ENCODE measurements at places on chromosomes 1 and 21.

DNA sequence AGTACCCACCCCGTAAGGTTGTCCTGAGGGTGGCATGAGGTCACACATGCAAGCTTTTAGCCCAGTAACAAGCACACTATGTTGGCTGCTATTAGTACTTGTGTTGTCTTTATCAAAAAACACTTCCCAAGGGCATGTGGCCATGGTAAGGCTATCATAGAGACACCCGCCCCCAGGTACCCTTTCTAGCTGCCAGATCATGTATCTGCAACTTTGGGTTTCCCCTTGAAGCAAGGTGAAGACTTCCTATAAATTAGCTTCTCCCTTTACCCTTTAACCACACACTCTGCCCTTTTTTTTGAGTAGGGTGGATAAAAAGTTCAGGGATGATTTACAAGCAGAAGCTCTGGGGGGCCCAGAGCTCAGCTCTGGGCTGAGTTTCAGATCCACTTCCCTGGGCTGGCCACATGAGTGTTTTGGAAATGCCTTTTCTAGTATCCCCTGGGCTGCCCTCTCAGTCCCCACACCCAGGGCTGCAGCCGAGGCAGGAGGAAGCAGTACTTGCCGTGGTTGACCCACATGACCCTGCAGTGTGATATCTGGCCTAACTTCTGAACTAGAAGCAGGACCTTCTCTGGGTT lies 2.0 kb downstream of the ZDHHC18 start:
- no peak for DNase-seq

GRCh38 chr1:22111620-22112019 lies 31.3 kb downstream of the WNT4 start:
- DNase-seq, result no peak

GRCh38 chr1:172390683-172391551 lies 29.6 kb upstream of the C1orf105 start:
- no peak for DNase-seq

- no peak for DNase-seq
Measured at GRCh38 chr1:171622152-171622462, at the start of gene MYOCOS. MYOCOS (plus strand) TSS chr1:171622243; CDS start chr1:171623884, 1,641 bp downstream.

- no peak for DNase-seq
Measured at GRCh38 chr1:204434116-204434755, 22.6 kb upstream of the PPP1R15B start.

DNA sequence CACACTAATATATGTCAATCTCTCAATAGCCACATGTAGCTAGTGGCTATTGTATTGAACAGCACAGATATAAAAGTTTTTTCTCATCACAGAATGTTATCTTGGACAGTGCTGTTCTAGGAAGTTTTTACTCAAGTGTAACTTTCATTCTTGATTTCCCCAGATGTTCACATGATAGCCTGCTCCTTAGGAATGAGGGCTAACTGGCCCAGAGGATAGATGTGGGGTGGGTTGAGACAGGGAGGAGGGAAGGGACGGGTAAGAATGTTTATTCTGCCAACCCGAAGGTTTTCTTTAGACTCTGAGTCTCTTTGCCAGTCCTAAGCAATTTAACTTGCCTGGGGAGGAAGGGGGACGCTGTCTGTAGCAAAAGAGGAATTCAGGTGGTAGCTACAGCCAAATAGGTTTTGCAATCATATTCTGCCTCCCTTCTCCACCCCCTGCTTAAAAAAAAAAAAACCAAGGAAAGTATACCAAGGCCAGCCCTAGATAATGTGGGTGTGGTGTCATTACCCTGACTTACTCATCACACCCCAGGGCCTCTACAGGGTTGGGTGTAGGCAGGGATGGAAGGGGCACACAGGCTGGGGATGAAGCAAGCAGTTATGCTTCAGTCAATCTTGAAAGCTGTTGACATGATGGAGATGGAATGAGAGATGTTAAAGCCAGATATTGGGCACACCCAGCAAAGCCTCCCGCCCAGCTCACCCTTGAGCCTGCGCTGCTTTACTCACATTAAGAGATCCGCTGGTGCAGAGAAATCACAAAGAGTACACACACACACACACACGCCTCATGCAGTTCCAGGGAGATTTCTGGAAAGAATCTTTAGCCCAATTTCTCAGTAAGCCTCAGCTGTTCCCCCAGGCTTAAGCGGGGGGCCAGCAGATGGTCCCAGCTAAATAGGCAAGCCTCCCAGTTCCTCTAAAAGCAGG lies 59.9 kb downstream of the PLXNA2 start:
- no peak for DNase-seq

GRCh38 chr1:101996825-101997465 lies at the start of gene OLFM3:
OLFM3 (minus strand) TSS chr1:101996926.
- no peak for DNase-seq

GRCh38 chr1:8727809-8728213 lies 89.6 kb downstream of the RERE start:
- DNase-seq, result no peak

- DNase-seq, result no peak
Measured at GRCh38 chr21:24027396-24027795, 1579.9 kb downstream of the MRPL39 start.

DNA sequence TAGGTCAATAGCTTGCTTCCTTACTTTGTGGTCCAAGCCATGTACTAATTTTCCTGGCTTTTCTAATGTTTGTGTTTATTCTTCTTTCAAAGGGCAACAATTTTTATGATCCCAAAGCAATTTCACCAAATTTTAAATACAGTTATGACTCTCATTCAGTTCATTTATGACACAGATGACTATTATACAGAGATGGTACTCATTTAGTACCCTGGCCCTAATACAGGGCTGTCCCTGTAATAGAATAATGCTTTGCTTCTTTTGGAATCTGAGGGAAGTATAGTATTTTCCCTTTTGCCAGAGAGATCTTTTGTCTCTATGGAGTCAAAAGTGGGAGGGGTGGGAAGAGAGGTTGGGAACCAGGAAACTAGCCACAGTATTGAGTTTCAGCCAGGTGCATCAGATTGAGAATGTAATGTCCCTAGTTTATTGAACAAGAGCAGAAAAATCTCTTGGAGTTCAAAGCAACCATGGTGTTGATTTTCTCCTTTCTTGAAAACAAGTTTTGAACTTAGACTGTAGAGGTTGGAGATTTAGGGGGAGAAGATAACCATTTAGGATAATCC lies 20.4 kb downstream of the DENND2D start:
- DNase-seq, result no peak

DNA sequence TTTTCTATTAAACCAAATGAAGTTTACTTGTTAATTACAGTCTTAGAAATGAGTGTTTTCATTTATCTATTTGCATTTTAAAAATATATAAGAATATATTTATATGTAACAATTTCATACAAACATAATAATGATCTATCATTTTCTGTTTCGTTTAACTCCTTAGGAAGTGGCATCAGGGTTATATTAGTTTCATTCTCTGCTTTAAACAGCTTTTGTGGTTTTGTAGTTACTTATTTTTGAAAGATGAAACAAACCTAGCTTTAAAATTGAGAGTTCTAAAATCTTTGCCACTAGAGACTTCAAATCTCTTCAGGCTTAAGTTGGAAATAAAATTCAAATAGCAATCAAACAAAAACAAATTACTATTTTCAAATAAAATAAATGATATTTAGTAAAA lies 2110.6 kb downstream of the MRPL39 start:
- no peak for DNase-seq

GRCh38 chr1:89767618-89768017 lies 53.2 kb upstream of the LRRC8D start:
- DNase-seq, result no peak

DNA sequence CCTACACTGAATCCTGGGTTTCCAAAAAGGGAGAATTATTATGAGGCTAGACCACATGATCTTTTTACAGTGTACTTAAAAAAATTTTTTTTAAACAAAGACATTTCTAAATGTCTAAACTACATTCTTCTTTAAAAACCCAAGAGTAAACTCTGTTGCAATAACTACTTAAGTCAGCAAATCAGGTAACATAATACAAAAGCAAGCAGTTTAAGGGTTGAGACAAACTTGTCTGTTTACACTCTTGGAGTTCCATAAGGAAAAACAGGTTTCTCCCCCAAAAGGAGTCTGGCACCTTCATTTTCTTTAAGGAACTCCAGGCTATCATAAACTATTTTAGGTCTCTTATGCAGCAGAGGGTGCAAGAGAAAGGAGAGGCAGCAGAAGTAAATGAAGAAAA lies 12.5 kb upstream of the ANKRD45 start:
- no peak for DNase-seq

DNA sequence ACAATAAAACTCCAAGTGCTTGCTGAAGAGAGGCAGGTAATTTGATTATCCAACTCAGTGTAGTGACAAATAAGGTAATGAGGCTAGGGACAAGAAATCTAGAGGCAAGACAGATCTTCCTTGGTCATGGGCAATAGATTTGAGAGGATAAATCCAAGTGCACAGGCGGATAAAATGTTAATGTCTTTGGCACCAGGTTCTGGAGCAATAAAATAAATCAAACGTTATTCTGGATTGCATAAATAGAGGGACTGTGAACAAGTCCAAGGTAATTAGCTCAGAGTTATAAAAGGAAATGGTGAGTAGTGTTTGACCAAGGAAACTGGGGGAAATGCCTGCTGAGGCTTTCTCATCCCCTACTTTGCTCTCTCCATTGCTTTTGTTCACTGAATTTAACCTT lies 329.3 kb upstream of the PROX1 start:
- no peak for DNase-seq

DNA sequence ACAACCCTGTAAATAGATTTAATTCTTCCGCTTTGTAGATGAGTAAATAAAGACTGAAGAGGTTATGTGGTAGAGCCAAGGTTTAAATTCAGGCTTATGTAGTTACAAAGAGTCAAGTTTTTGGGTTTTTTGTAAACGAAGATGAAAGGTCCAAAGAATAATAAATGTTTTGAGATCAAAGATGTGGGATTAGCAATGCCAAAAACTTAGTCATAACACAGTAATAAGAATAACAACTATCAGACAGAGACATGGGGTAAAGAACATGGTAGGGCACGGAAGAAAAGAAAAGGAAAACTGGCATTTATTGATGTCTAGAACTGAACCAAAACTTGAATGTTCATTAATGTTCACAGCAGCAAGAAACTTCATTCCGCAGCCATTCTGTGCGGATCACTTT lies 42.9 kb downstream of the EXTL2 start:
- no peak for DNase-seq

DNA sequence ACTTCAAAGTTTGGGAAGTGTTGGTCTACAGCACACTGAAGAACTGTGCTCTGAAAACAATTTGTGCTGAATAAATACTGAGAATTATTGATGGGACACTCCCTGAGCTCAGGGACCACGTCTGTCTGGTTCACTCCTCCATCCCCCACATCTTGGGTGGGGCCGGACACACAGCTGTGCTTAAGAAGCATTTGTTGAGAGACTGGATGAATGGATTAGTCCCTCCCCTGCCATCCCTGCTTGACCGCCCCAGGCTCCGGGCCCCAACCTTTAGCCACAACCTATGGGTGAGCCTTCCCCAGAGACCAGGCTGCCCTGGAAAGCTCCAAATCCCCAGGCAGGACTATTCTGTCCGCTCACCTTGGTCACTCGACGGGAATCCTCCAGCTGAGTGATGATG lies 7.5 kb downstream of the TRIM63 start:
- no peak for DNase-seq

GRCh38 chr1:219783605-219784235 lies 144.6 kb downstream of the SLC30A10 start:
- no peak for DNase-seq

- no peak for DNase-seq
Measured at GRCh38 chr1:25971066-25971810, 26.6 kb downstream of the PAFAH2 start.

DNA sequence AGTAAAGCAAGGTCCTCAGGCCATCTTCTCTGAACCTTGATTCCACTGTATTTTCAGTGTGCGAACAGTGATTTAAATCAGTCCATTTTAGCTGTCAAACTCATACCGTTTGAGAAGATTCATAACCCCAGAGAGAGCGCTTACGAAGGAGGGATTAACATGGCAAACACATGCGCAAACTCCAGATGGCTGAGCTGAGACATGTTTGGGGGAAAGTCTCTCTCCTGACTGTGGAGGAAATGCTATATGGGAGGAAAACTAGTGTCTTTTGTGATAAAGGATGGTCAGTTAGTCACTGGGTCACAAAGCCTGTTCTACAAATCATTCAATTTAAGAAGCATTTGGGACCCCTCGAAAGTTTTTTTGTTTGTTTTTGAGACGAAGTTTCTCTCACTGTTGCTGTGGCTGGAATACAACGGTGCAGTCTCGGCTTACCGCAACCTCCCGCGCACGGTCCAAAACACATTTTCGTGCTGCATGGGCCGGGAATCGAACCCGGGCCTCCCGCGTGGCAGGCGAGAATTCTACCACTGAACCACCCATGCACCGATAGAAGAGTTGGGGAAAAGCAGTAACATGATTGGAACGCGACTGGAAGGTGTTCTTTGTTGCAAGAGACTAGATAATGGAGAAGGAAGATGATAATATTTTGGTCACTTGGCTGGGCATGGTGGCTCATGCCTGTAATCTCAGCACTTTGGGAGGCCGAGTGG lies 58.4 kb upstream of the CXADR start:
- DNase-seq, result no peak

DNA sequence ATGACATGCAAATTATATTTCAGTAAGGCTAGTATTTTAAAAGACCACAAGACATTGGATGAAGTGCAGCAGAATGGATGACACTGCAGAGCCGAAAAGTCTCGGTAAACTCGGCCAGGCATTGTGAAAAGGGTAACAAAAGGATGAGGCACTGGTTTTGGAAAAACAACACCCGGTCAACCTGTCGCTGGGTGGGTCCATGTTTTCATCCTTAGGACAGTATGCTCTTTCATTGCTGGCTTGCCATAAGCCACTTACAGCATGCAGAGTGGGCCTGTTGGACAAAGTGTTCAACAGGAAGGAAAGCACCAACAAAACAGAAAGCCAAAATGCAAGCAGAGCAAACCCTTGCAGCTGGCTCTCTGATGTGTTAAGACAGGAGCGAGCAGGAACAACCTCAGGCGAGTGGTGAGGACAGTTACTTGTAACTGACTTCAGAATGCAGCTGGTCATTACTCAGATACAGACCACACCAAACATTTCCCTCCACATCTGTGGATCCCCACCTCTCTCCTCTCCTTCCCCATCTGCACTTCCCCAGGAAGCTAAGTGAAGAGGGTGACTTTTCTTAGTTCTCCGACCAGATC lies 2.9 kb upstream of the RCAN1 start:
- no peak for DNase-seq

DNA sequence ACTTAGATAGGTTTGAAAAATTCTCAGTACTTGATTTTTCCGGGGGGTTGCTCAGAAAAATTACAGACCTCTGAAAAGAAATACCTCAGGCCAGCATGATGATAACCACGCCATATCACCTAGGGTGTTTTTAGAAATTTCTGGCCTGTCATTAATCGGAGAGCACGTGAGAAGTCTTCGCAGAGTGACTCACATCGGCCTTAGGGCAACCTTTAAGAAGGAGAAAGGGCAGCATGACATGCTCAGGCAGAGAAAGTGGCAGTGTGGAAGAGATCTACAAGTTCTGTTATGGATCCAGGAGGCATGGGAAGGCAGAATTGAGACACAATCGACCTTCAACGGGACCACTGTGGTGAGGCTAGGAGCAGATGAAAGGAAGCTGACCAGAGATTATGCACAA lies 506.3 kb downstream of the LMO4 start:
- DNase-seq, result no peak
